ENCODE measurements at places on chromosomes 2 and 18. TPM values are rescaled to one million over a fixed set of nuclear protein-coding genes. Genes with fewer than 3 reads are reported as not detected.

Gene REEP1
- 0.63 TPM for total RNA-seq

Gene SULT1C4
- total RNA-seq: not detected

Gene ASNSD1
- 59.1 TPM for total RNA-seq

Gene SMYD1
- total RNA-seq: not detected

Gene RAB27B
- 0.19 TPM for total RNA-seq

Gene SLC9A2
- not detected for total RNA-seq

Gene GREB1L
- total RNA-seq: not detected

DNA sequence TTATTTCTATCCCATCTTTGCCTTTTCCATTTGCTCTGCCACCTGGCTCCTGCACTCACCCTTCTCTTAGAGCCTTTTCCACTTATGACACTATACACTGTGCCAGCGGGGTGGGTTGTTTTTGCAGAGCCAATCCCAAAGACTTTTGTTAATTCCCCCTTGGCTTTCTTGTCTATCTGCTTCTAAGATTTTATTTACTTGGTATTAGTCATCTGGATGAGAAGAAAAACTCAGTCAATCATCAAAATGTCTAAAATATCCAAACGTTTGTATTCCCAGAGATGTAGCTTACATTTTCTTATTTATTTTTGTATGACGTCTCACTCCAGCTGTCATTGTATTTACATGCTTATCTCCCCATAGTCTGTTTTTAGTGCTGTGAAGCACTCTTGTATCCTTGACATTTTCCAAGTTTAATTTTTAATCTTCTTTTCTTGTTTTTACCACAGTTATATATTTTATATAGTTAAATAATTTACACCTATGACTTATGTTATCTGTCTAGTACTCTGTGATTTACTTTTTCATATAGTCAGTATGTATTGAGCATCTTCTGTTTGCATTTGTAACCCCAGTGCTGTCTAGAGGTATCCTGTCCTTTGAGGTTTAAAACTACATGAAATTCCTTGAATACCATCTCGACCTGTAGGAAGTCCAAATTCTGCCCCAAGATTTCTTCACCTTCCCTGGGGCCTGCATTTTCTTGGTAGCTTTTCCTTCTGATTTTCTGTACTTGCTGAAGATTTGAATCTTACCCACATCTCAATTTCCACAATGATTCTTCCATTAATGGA is 55.1 kb downstream of the COL4A3 start:
- no peak overlapping the region for H3K4me3 ChIP-seq
- H3K4me1 ChIP-seq: no peaks in the 10 kb centered on the region
- no peaks in the 10 kb centered on the region for H3K36me3 ChIP-seq
- DNase-seq: no peak
- H3K27me3 ChIP-seq: no peaks in the 10 kb centered on the region

GRCh38 chr2:126657148-126657635 is 1.2 kb downstream of the GYPC start:
- peak overlapping the region; percentile 100 for H3K27ac ChIP-seq
- H3K27me3 ChIP-seq: no peaks in the 10 kb centered on the region
- peak; percentile 33 for DNase-seq
- peaks cover 16% of the 10 kb centered on the region for H3K36me3 ChIP-seq

DNA sequence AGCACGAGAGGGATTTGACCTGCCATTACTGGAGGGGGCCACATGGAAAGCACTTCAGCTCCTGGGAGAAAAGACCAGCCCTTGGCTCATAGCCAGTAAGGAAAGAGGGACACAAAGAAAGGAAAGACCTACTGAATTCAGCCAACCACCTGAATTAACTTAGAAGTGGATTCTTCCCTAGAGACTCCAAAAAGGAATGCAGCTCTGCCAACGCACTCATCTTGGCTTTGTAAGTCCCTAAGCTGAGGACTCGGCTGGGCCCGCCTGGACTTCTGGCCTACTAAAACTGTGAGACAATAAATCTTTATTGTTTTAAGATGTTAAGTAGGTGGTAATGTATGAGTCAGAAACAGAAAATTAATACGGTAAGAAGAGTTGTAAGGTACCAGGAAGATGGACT is 11.5 kb downstream of the ATF2 start:
- H3K36me3 ChIP-seq: peaks cover 2% of the 10 kb centered on the region
- no peak overlapping the region for H3K27ac ChIP-seq
- peaks cover 65% of the 10 kb centered on the region for H3K4me1 ChIP-seq

GRCh38 chr2:169118060-169118459 is 48.7 kb downstream of the DHRS9 start:
- H3K27ac ChIP-seq: no peak overlapping the region
- no peak for DNase-seq
- H3K27me3 ChIP-seq: peaks cover 32% of the 10 kb centered on the region

GRCh38 chr2:22290302-22290701 is 1094.7 kb upstream of the KLHL29 start:
- no peak overlapping the region for H3K4me3 ChIP-seq
- H3K36me3 ChIP-seq: peaks cover 3% of the 10 kb centered on the region
- H3K4me1 ChIP-seq: no peaks in the 10 kb centered on the region
- H3K27ac ChIP-seq: no peak overlapping the region
- DNase-seq: no peak
- no peaks in the 10 kb centered on the region for H3K27me3 ChIP-seq

DNA sequence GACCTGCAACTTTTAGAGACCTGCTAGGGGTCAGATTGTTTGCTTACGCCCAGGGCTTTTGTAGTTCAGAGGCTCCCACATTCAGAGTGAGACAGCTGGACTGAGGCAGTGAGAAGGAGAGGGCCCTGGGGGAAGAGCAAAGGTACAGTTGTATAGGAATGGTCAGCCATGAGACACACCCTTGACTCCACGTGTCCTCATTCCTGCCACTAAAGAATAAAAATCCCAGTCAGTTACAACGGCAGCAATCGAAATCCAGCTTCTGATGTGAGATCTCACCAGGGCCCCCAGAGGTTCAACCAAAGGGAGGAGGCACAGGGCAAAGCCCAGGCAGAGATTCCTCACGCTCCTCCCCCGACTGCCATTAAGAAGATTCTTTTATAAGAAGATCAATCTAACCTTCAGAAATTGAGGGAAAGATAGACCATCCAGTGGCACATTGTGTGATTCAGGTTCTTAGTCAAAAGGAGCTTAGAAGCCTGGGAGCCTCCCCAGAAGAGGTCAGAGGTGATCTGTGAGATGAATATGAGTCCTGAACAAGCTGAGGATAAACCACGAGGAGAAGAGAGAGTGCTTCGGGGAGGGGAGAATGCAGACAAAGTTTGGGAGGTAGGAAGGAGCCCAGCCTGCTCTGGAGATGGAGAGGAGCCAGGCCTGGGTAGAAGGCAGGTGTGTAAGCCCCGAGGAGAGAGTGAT is 317.0 kb downstream of the CYP26B1 start:
- H3K27me3 ChIP-seq: no peaks in the 10 kb centered on the region
- no peaks in the 10 kb centered on the region for H3K4me1 ChIP-seq
- H3K4me3 ChIP-seq: no peak overlapping the region

GRCh38 chr18:78895207-78896001 is 84.2 kb upstream of the SALL3 start:
- no peak overlapping the region for H3K4me3 ChIP-seq
- H3K27me3 ChIP-seq: no peaks in the 10 kb centered on the region
- no peak overlapping the region for H3K27ac ChIP-seq
- no peaks in the 10 kb centered on the region for H3K4me1 ChIP-seq
- no peaks in the 10 kb centered on the region for H3K36me3 ChIP-seq

DNA sequence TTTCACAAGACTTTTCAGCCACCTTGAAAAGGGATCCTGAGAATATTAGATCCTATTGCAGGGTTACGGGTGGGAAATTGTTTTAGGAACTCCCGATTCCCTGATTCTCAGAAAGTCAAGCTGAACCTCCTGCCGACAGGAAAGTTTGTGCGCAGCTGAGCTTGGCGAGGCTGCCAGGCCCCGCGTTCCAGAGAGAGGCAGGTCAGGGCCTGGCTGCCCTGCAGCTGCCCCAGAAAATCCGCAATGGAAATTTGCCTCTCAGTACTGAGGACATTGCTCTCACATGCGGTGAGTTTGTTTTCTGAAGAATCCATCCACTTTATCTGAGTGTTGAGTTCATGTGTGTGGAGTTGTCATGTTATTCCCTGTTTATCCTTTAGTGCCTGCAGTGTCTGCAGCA is 144.2 kb downstream of the RTP5 start:
- no peak overlapping the region for H3K4me3 ChIP-seq
- peaks cover 6% of the 10 kb centered on the region for H3K27me3 ChIP-seq
- H3K27ac ChIP-seq: no peak overlapping the region
- no peaks in the 10 kb centered on the region for H3K36me3 ChIP-seq

DNA sequence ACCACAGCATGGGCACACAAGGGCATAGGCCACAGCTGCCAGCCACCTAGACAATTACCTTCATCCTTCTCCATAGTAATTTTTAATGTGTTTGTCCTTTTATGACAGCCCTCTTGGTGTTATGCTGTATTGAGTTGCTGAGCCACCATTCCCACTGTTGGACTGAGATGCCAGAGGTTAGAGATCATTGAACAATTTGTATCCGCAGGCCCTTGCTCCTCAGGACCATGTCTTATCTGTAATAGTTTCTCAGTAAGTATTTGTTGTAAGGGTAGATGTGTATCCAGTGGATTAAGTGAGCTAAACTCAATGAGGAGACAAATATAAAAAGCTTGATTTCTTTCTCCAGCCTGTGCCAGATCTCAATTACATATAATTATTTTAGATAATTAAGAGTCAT is 832.8 kb upstream of the ID2 start:
- DNase-seq: no peak
- peaks cover 11% of the 10 kb centered on the region for H3K36me3 ChIP-seq
- peaks cover 62% of the 10 kb centered on the region for H3K4me1 ChIP-seq
- H3K27me3 ChIP-seq: no peaks in the 10 kb centered on the region
- H3K27ac ChIP-seq: peak overlapping the region; percentile 99

GRCh38 chr2:191302459-191303139 is 57.4 kb downstream of the MYO1B start:
- H3K4me3 ChIP-seq: no peak overlapping the region
- H3K4me1 ChIP-seq: no peaks in the 10 kb centered on the region
- H3K27me3 ChIP-seq: no peaks in the 10 kb centered on the region
- no peaks in the 10 kb centered on the region for H3K36me3 ChIP-seq

- DNase-seq: no peak
- peak overlapping the region; percentile 15 for H3K27ac ChIP-seq
- peak overlapping the region; percentile 6 for H3K4me3 ChIP-seq
- peaks cover 91% of the 10 kb centered on the region for H3K4me1 ChIP-seq
- H3K36me3 ChIP-seq: no peaks in the 10 kb centered on the region
These were observed 161.8 kb downstream of the FAM210A start for GRCh38 chr18:13564579-13564978.

DNA sequence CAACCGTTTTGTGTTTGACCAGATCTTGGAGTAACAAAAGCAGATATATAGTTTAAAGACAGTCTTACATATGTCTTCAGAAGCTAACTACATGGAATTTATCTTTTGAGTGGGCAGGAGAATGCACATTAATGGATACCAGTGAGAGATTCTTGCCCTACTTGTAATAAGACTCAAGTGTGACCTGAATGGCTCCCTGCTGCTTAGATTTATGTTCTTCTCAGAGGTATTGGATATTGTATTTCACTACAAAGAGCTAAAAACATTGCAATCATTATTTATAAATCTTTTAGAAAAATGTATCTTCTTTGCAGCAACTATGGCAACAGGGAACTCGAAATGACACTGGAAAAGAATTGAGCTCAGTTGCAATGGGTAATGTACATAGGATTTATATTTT is 227.7 kb downstream of the LRRTM4 start:
- no peak overlapping the region for H3K27ac ChIP-seq
- H3K36me3 ChIP-seq: no peaks in the 10 kb centered on the region
- H3K27me3 ChIP-seq: no peaks in the 10 kb centered on the region
- no peaks in the 10 kb centered on the region for H3K4me1 ChIP-seq

DNA sequence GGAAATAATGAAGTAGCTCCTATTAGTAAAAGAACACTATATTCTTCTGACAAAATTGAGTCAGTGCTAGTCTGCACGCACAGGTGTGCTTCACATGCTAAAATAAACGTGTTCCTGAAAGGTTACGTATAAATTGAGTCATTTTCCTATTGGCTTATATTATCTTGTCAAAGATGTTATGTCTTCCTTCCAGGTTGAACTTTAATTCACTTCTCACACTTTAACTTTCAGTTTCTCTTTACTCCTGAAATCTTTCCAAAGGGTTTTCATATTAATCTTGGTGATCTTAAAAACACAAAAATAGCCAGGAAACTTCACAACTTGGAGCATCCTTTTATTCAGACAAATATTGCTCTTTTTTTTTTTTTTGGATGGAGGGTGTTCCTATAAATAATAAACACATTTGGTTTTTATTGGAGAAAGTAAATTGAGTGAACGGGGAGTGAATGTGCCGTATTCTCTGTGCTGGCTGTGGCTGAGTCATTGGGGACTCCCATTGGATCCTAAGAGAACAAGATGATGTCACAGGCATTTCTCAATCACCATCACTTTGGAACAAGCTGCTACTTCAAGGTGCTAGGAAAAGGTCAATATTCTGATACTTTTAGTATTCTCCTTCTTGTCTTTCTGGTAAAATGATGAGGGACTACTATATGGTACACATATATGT is 150.2 kb upstream of the SPATS2L start:
- no peaks in the 10 kb centered on the region for H3K4me1 ChIP-seq
- H3K27me3 ChIP-seq: peaks cover 7% of the 10 kb centered on the region
- peaks cover 6% of the 10 kb centered on the region for H3K36me3 ChIP-seq

GRCh38 chr2:226233388-226233787 is 566.2 kb downstream of the IRS1 start:
- H3K4me3 ChIP-seq: no peak overlapping the region
- no peaks in the 10 kb centered on the region for H3K27me3 ChIP-seq
- no peak overlapping the region for H3K27ac ChIP-seq
- DNase-seq: no peak
- H3K4me1 ChIP-seq: no peaks in the 10 kb centered on the region
- H3K36me3 ChIP-seq: no peaks in the 10 kb centered on the region

DNA sequence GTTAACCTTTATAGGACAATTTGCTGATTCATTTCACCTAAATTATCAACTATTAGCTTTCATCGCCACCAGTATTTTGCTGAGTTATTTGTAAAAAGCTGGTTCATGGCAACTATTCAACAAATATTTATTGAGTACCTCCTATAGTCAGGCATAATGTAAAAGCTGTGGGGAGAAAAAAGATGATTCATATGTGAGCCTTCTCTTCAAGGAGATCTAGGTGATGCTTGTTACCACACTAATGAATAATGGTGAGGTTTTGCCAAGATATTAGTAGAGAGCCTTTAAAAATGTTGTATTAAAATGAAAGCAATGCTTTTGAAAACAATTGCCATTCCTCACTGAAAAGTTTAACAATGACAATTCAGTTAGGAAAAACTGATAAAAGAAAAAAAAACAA is 187.8 kb downstream of the ANKRD44 start:
- DNase-seq: no peak
- H3K36me3 ChIP-seq: peaks cover 16% of the 10 kb centered on the region
- H3K27me3 ChIP-seq: no peaks in the 10 kb centered on the region

- no peak for DNase-seq
- H3K4me1 ChIP-seq: no peaks in the 10 kb centered on the region
- H3K27ac ChIP-seq: no peak overlapping the region
- H3K36me3 ChIP-seq: no peaks in the 10 kb centered on the region
- H3K4me3 ChIP-seq: no peak overlapping the region
- no peaks in the 10 kb centered on the region for H3K27me3 ChIP-seq
These were observed 714.1 kb downstream of the KCNJ3 start for GRCh38 chr2:155412598-155412997.

Data from activated T-cell treated with anti-CD3 and anti-CD28 coated beads, Interleukin-2, amount 50 U/mL, for 72 hours (primary cell).